WTC11 (cell line): ENCODE measurements at places on chromosomes 2 and 18. TPM values are rescaled to one million over a fixed set of nuclear protein-coding genes. Genes with fewer than 3 reads are reported as not detected.

TUBB8B gene
- 0.94 to 1.6 TPM (median 1.2 TPM) in 3 replicates for total RNA-seq

GBX2 gene
- 15.3 to 25.6 TPM (median 19.1 TPM) in 3 replicates for total RNA-seq

RTP5 gene
- not detected in 3 replicates for total RNA-seq

BCL11A gene
- total RNA-seq = 45.0 to 53.2 TPM (median 46.8 TPM) in 3 replicates

NEB gene
- total RNA-seq = 1.7 to 2.1 TPM (median 1.9 TPM) in 3 replicates

GPR39 gene
- 0.74 to 1.2 TPM (median 0.85 TPM) in 3 replicates for total RNA-seq

SUCLG1 gene
- 43.6 to 52.4 TPM (median 47.3 TPM) in 3 replicates for total RNA-seq

SULT6B1 gene
- not detected in 3 replicates for total RNA-seq

FAM168B gene
- total RNA-seq = 63.9 to 74.9 TPM (median 68.7 TPM) in 3 replicates

SCYGR4 gene
- total RNA-seq = not detected in 3 replicates

TBR1 gene
- total RNA-seq = not detected in 3 replicates

CCDC148 gene
- total RNA-seq = 1.7 to 2.1 TPM (median 1.9 TPM) in 3 replicates

SERPINB3 gene
- total RNA-seq = 0.11 to 0.22 TPM in 2 of 3 replicates, not detected in the other

IL18RAP gene
- total RNA-seq = not detected in 3 replicates

FAM124B gene
- total RNA-seq = 3.7 to 4.4 TPM (median 3.9 TPM) in 3 replicates

CABYR gene
- 12.9 to 19.3 TPM (median 16.1 TPM) in 3 replicates for total RNA-seq

SF3B1 gene
- total RNA-seq = 277 to 321 TPM (median 296 TPM) in 3 replicates

RGPD4 gene
- 0.04 to 0.05 TPM in 2 of 3 replicates, not detected in the other for total RNA-seq

CRYGC gene
- total RNA-seq = not detected in 3 replicates

BOLA3 gene
- 58.2 to 66.1 TPM (median 65.8 TPM) in 3 replicates for total RNA-seq

UPP2 gene
- not detected in 3 replicates for total RNA-seq

B4GALT6 gene
- total RNA-seq = 50.6 to 56.6 TPM (median 50.8 TPM) in 3 replicates

RABL2A gene
- total RNA-seq = 9.3 to 11.0 TPM (median 10.5 TPM) in 3 replicates

UGT1A9 gene
- total RNA-seq = not detected in 3 replicates

DTNB gene
- 39.9 to 46.3 TPM (median 44.5 TPM) in 3 replicates for total RNA-seq

PCBP1 gene
- 489 to 528 TPM (median 518 TPM) in 3 replicates for total RNA-seq
